GM12892 (cell line): ENCODE measurements at places on chromosomes 4 and X.
A peak's percentile ranks its signal among the peaks of the same experiment; 100 is the strongest.

DNA sequence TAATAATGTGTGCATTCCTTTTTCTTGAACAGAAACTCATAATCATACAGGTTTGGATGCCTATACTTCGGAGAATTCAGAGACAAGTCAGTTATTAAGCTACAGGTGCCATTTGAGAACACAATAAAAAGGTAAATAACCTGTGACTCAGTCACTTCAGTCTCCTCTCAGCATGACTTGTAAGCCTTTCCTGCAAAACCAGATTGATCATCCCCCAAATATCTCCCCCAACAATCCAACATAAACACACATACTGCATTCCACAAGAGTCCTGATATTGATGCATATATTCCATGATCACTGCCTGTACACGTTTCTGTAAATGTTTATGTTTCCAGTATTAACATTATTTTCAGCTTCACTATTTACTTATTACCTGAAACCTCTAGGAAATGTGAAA, 110.8 kb downstream of the PWWP3B start:
- no peak for DNase-seq

DNA sequence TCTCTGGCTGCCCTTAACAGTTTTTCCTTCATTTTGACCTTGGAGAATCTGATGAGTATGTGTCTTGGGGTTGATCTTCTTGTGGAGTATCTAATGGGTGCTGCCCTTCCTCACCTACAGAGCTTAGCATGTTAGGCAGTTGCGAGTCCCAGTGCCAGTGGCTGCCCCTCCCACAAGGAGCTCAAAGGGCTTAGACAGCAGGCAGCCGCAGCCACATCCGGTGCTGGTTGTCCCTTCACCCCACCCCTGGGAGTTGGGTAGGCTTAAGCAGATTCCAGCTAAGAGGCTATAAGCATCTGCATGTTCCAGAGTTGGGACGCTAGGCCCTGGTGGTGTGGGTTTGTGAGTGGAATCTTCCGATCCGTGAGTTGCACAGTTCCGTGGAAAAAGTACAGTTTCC, 322.1 kb upstream of the ARX start:
- no peak for DNase-seq

DNA sequence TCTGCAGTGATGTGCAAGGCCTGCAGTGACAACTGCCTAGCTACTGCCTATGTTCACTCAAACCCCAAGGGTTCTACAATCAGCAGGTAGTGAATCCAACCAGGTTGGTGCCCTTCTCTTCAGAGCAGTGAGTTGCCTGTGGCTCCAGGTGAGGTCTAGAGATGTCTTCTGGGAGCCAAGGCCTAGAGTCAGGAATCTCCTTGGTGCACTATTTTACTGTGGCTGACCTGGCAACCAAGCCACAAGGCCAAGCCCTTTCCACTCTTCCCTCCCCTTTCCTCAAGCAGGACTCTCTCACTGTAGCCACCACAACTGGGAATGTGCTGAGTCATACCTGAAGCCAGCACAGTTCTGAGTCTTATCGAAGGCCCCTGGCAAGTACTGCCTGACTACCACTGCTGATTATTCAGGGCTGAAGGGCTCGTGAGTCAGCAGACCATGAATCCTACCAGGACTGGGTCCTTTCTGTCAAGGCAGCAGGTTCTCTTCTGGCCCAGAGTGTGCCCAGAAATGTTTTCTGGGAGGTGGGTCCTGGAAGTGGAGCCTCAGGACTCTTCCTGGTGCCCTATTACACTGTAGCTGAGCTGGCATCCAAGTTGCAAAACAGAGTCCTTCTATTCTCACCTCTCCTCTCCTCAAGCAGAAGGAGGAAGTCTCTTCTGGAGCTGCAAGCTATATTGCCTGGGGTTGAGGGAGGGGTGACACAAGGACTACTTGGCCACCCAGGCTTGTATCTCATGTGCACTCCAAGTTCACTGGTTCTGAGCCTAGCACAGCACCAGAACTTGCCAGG, 111.6 kb downstream of the BTC start:
- DNase-seq = no peak

GRCh38 chrX:10007621-10008020, 40.5 kb downstream of the CLDN34 start:
- DNase-seq = no peak

DNA sequence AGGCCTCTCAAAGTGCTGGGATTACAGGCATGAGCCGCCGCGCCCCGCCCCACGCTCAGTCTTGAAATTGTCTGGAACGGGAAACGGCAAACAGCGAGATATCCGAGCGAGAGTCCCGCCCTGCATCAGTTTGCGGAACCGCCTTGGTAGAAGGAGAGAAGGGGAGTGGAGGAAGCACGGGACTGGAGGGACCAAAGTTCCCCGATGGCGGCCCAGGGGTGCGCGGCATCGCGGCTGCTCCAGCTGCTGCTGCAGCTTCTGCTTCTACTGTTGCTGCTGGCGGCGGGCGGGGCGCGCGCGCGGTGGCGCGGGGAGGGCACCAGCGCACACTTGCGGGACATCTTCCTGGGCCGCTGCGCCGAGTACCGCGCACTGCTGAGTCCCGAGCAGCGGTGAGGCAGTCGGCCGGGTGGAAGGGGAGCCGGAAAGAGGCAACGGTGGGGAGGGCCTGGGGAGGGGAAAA, at the start of gene BST1:
Gene BST1 (plus strand): TSS at position 125 of the 463 bp plus-strand sequence. CDS start 80 bp downstream, at position 205.
- peak; percentile 20 for DNase-seq

GRCh38 chr4:173517781-173518424, 12.1 kb downstream of the HAND2 start:
- DNase-seq = no peak

- peak; percentile 19 for DNase-seq
Measured at GRCh38 chr4:2252530-2253091, 9.3 kb downstream of the MXD4 start.

DNA sequence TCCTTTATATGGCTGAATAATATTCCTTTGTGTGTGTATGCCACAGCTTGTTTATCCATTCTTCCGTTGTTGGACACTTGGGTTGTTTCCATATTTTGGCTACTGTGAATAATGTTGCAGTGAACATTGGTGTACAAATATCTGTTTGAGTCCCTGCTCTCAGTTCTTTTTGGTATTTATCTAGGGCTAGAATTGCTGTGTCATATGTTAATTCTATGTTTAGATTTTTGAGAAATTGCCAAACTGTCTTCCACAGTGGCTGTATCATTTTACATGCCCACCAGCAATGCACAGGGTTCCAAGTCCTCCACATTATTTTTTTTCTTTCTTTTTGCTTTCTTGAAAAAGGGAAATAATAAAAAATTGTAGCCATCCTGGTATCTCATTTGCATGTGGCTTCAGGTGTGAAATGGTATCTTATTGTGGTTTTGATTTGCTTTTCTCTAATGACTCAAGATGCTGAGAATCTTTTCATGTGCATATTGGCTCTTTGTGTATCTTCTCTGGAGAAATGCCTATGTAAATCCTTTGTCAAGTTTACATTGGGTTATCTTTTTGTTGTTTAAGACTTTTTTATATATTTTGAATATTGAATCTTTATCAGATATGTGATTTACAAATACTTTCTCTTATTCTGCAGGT, 129.7 kb downstream of the RAPGEF2 start:
- DNase-seq = no peak

DNA sequence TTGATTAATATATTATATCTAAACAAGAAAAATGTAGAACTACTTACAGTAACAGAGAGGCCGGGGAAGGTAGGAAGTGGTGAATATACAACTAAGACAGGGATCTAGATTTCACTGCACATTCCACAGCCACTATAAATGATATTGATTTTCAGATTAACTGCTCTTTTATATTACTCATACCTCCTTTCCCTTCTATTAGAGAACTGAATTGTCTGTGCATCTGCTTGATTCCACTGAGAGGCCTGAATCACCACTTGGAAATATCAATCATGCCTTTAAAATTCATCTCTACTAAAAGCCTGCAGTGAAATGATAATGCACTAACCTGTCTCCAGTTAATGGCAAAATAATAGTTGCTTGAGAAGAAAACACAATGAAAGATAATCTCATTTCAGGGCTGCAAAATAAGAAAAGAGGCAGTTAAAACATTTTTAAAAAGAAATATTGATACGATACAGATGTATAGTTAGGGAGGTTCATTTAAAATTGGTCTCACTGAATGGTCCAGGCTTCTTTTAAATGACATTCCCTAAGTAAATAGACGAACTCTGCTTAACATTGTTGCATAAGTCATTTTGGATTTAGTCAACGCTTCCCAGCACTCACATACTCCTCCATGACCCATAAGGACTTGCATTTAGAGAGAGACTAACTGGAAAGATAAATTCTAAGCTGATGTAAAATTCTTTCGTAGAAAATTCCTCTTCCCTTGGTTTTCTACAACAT, 3.8 kb downstream of the ANTXR2 start:
- no peak for DNase-seq

GRCh38 chr4:91621446-91621845, 682.3 kb upstream of the GRID2 start:
- no peak for DNase-seq

GRCh38 chr4:155780775-155781174, 22.0 kb downstream of the GUCY1B1 start:
- no peak for DNase-seq

DNA sequence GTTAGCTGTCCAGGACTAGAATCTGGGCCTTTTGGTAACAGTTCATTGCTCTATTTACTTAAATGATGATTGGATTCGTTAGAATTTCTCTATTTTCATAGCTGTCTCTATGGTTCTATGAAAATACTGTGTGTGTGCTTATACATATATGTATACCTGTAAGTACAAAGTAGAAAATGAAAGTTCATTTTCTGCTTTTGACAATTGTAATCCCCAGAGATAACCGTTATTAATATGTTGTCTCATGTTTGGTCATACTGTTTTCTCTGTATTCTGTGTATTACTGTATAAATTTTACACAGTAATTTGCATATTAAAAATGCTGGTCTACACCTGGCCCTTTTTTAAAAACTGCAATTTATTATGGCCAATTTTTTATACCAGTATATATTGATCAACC, 55.4 kb downstream of the CLCN3 start:
- no peak for DNase-seq

- peak; percentile 39 for DNase-seq
Measured at GRCh38 chr4:143558823-143559756, 45.6 kb downstream of the SMARCA5 start.

DNA sequence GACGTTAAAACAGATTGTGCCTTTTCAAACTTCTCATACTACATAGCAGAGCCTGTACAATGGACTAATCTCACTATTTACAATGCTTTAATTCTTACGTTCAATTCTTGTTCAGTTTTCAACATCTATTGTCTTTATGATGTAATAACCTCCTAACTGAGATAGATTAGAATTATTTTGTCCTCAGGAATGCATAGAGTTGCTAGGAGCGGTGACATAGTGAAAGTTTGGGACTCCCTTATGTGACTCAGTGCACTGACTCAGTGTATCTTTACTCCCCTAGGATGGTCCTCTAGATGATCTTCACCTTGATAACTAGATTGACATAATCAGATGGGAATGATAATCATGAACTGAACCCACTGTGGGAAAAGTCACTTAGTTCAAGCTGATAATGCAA, 151.5 kb downstream of the VEGFC start:
- DNase-seq = no peak

DNA sequence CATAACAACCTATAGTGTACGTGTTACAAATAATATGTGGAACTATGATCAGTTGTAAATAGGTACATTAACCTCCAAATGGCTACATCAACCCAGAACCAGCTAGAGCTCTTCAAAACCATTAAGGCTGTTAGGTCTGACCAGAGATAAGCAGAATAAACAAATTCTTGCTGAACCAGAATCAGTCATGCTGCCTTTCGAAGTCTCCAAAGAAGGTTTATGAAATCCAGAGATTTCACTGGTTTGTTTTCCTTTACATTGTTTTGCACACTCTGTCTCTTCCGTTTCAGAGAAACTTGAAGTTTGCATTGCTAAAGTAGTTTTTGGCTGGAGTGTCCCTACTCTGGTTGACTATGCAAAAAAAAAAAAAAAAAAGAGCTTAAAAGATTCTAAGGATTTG, 177.3 kb upstream of the SLIT2 start:
- DNase-seq = no peak

DNA sequence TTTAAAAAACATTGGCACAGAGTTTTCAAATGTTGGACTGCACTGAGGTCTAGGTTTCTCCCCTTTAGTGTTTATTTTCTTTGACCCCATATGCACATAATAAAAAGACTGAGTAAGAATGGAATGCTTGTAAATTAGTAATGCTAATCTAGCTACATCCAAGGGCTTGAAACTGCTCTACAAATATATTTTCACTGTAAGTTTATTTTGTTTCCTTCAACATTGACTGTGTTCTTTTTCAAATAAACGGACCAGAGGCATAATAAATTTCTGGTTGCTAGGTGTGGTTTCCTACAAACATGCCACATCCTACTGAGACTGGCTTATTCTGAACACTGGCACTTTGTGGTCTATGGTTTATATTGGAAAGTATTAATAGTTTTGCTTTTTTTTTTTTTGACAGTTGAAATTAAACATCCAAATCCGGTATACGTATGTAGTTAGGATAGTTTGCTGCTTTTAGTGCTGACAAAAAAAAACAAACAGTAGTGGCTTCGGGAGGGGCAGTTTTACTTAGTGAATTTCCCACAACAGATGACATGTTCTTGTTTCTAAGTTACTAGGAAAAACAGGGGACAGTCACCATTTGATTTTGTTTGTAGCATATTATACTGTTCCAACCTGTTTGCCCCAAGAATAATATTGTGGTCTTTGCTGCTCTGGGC, 13.2 kb downstream of the CA5B start:
- no peak for DNase-seq

DNA sequence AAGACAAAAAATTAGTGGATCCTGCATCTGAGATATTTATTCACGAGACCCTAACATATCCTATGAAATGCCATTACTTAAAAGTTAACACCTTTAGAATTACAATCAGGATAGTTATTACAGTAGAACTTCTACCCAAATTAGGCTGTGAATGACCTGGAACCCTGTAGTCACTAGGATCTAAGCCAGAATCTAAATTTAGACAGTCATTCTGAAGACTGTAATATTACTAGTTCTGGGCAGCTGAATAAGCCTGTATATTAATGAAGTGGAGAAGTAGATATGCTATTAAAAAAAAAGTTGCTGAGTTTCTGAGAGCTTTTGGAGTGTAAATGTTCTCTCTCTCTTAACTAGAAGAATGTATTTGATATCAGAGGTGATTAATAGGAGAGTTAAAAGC, 67.0 kb downstream of the FAM13A start:
- DNase-seq = no peak

DNA sequence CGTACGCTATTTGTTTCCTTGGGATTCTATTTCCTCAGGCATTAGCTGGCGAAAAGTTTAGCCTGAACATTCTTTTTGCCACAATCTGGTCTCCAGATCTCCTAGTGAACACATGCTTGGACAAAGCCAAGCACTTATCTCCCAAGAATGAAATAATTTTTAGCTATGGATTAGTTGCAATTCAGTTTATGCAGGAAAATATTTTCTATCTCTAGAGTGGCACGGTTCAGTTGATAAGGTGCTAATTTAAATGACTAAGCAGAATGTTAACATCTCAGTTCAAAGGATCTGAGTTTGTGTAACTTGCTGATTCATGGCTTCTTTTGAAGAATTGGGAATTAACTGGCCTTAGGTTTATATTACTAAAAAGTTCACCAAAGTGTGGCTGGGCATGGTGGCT, 58.1 kb upstream of the JADE1 start:
- no peak for DNase-seq
